ENCODE measurements at places on chromosomes 12 and 14. TPM values are rescaled to one million over a fixed set of nuclear protein-coding genes. Genes with fewer than 3 reads are reported as not detected.

DNA sequence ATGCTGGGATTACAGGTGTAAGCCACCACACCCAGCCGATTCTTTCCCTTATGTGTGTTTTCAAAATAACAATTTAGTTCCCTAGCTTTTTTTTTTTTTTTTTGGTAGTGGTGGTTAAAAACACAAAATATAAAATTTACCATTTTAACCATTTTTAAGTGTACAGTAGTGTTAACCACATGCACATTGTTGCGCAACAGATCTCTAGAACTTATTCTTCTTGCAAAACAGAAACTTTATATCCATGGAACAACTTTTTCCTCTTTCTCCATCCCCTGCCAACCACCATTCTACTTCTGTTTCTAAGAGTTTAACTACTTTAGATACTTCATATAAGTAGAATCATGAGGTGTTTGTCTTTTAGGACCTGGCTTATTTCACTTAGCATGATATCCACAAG, 1.1 kb upstream of the NDUFA12 start:
- no peak for DNase-seq

The DEGS2 gene
- total RNA-seq: 0.99 TPM

- no peak for DNase-seq
Observed at GRCh38 chr14:86779416-86779815, 1213.6 kb downstream of the GALC start.

GRCh38 chr12:63843254-63843720, 1.2 kb upstream of the SRGAP1 start:
- no peak for DNase-seq

DNA sequence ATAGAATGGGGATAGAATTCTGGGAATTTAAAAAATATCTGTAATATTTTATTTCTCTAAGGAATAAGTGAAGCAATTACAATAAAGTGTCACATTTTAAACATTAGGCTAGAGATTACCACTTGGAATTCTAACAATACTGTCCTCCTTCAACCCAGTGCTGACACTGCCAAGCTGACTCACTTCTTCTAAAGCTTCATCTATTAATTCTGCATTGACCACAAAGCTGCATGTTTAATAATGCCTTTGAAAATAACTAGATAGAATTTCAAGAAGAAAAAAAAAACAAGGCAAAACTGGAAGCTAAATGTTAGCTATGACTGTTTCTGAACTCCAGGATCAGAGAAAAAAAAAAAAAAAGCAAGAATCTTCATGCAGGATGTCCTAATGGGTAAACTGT, 970.7 kb upstream of the FBXO33 start:
- no peak for DNase-seq

GRCh38 chr14:76309572-76310162, 66.3 kb upstream of the ESRRB start:
- no peak for DNase-seq

GRCh38 chr12:115037830-115038229, 353.9 kb upstream of the TBX3 start:
- no peak for DNase-seq

DNA sequence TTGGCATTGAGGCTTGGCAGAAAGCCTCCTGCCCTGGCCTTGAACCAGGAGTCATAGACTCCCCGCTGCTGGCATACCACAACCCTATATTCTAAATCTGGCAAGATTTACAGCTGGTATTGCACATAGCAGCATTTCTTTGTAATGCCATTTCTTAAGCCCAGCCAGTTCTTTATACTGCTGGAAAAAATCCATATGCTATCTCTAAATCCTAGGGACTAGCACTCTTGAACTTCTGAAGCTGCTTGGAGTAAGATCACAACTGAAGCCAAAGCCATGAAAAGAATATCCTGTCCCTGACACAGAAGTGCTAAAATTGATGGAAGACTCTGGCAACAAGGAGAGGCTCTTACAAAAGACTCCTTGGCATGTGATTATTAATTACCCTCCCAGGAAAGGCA, 89.3 kb downstream of the KCNC2 start:
- DNase-seq: peak; percentile 26

- no peak for DNase-seq
Observed at GRCh38 chr12:75087654-75088053, 122.0 kb downstream of the KCNC2 start.

- no peak for DNase-seq
Observed at GRCh38 chr12:132838410-132839080, 9.9 kb upstream of the GOLGA3 start.

GRCh38 chr14:49218436-49219092, 367.6 kb downstream of the RPS29 start:
- no peak for DNase-seq

GRCh38 chr12:43758728-43759563, at the start of the genes IRAK4 and PUS7L:
Gene IRAK4, plus strand, starts transcription at chr12:43758951. Its CDS starts 9,161 bp downstream, at chr12:43768112.
Gene PUS7L, minus strand, starts transcription at chr12:43758790. Its CDS starts 3,545 bp downstream, at chr12:43755245.
- peak; percentile 96 for DNase-seq

GRCh38 chr12:77116277-77116676, 50.9 kb upstream of the E2F7 start:
- DNase-seq: no peak

DNA sequence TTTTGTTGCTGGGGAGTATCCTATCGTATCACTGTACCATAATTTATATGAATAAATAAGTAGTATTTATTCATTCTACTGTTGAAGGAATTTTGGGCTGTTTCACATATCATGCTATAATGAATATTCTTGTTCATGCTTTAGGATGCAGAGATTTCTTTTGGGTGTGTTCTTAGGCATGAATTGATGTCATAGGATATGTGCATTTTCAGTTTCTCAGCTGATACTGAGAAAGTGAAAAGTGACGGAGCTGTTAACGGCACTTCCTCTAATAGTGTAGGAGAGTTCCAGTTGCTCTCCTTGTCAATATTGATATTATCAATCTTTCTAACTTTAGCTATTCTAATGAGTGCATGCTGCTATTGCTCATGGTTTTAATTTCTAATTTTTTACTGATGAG, 23.2 kb upstream of the SDR39U1 start:
- DNase-seq: no peak

DNA sequence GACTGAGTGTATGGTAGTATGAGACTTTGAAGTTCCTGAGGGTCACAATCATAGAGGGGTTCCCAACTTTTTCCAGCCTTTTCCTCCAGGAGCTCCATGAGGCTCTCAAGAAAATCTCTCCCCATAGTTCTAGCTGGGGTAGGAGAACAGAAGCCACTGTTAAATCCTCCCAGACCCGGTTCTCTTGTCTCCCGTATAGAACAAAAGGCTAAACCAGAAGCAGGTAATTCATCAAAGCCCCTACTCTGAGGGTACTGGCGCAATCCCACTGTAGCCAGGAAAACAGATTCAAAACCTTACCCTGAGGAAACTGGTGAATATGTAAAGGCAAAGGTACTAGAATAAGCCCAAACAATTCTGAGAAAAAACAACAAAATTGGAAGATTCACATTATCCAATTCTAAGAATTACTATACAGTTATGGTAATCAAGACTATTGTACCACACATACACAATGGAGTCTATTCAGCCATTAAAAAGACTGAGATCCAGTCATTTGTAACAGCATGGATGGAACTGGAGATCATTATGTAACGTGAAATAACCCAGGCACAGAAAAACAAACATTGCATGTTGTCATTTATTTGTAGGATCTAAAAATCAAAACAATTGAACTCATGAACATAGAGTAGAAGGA, 20.5 kb downstream of the OR8S1 start:
- DNase-seq: no peak

DNA sequence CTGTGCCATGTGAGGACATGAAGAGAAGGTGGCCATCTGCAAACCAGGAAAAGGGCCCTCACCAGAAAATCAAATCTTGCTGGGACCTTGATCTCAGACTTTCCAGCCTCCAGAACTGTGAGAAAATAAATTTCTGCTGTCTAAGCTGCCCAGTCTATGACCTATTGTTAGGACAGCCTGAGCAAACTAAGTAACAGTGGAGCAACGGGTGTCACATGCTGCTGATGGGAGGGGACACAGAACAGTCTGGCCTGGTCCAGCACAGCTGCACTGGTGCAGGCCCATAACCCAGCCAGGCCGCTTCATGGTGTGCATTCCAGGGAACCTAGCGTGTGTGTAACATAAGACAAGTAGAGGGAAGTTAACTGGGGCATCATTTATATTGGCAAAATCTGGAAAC, 42.1 kb downstream of the GRIP1 start:
- DNase-seq: no peak

GRCh38 chr12:95790917-95791849, 619 bp upstream of the NTN4 start:
- peak; percentile 17 for DNase-seq

DNA sequence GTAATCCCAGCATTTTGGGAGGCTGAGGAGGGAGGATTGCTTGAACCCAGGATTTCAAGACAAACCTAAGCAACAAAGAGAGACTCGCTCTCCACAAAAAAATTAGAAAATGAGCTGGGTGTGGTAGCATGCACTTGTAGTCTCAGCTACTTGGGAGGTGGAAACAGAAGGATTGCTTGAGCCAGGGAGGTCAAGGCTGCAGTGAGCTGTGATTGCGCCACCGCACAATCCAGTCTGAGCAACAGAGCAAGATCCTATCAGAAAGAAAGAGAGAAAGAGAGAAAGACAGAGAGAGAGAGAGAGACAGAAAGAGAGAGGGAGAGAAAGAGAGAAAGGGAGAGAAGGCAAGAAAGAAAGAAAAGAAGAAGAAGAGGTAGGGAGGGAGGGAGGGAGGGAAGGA, 37.0 kb downstream of the TDG start:
- no peak for DNase-seq

GRCh38 chr12:104588047-104588920, 131.5 kb downstream of the CHST11 start:
- DNase-seq: no peak

DNA sequence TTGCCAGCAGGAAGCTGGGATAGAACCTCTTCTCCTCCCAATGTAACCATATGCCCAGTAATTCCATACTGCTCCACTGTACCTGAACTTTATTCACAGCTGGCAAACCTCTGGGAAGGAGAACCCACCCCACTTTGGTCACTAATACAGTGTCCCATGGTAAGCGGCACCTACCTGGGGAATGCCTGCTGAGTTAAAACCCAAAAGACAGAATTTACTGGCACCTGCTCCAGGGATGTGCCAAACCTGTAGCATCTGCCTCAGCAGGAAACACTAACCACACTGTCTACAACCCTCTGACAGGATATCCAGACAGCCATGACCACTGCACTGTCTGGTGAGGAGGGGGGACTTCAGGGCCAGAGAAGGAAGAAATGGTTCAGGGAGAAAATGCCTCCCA, 26.6 kb downstream of the DDX24 start:
- DNase-seq: no peak

- no peak for DNase-seq
Observed at GRCh38 chr14:22802860-22803686, 12.2 kb downstream of the SLC7A7 start.

DNA sequence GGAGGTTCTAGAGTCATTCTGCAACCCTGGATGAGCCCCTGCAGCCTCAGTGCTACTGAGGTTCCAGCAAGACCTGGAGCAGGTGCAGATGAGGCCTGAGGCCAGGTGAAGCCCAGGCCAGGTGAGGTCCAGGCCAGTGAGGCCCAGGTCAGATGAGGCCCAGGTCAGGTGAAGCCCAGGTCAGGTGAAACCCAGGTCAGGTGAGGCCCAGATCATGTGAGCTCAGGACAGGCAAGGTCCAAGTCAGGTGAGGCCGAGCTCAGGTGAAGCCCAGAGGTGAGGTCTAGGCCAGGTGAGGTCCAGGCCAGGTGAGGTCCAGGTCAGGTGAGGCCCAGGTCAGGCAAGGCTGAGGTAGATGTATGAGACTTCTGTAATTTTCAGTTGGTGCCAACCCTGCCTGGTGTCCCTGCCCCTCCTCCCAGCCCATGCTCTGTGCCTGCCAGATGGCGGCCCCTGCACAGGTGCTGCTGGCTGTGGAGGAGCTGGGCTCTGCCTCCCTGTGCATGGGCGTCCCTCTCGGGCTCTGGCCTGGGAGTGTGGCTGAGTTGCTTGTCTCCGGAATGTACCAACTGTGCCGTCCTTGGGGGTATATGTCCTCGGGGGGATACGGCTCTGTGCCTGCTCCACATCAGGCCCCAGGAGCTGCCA, 388.5 kb downstream of the TMEM121 start:
- no peak for DNase-seq

GRCh38 chr14:88146881-88147649, 142.1 kb downstream of the GPR65 start:
- no peak for DNase-seq

The AKAP5 gene
- total RNA-seq: 10.7 TPM

- no peak for DNase-seq
Observed at GRCh38 chr12:68450947-68451260, 118.7 kb upstream of the MDM1 start.

GRCh38 chr12:128817111-128818015, 6.4 kb downstream of the SLC15A4 start:
- no peak for DNase-seq

DNA sequence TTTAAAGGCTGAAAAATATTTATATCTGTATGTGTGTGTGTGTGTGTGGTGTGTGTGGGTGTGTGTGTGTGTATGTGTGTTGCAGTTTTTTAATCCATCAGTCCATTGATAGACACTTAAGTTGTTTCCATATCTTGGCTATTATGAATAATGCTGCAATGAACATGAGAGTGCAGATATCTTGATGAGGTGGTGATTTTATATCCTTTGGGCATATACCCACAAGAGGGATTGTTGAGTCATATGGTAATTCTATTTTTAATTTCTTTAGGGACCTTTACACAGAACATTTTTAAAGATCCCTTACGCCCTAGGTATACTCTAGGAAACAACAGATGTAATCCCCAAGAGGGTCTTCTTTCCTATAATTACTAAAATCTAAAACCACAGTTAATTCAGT, 154.5 kb upstream of the CLEC14A start:
- no peak for DNase-seq

- DNase-seq: no peak
Observed at GRCh38 chr12:103386451-103386850, 109.3 kb downstream of the C12orf42 start.

DNA sequence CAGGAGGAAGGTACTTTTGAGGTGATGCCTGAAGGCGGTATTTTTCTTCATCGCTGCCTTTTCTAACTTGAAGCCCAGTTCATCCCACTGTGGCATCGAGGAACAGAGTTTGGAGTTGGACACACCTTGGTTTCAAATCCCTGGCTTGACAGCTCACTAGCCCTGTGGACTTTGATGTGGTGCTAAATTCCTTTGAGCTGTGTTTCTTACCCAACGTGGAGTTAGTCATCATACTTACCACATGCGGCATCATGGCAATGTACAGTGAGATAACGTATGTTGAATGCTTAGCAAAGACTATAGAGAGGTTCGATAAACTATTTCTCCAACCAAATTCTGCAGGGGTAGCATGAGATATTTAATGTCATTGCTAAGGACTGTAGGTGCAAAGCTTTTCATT, 3.4 kb downstream of the PLEKHG3 start:
- no peak for DNase-seq

DNA sequence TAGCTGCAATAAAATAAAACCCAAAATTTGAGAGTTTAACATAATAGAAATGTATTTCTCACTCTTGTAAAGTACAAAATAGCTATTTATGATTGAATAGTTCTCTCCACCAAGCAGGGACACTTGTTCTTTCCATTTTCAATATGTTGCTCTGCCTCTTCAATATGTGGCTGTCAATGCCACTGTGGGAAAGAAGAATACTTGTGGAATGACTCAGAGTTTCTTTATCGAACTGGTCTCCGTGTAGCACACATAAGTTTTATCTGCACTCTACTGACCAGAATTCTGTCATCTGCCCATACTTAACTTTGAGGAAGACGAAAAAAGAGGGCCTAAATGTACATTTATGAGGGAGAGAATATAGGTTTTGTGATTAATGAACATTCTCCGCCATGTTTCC, 256.9 kb downstream of the ATXN7L3B start:
- no peak for DNase-seq

GRCh38 chr12:54136844-54137580, 51.8 kb downstream of the SMUG1 start:
- DNase-seq: no peak

The NFATC4 gene
- 10.8 TPM for total RNA-seq

The RCOR1 gene
- total RNA-seq: 13.7 TPM
